ENCODE measurements at places on chromosomes 11 and 22. TPM values are rescaled to one million over a fixed set of nuclear protein-coding genes. Genes with fewer than 3 reads are reported as not detected.

- DNase-seq: no peak
These were observed 19.4 kb downstream of the RPS6KA4 start for GRCh38 chr11:64378335-64378880.

DNA sequence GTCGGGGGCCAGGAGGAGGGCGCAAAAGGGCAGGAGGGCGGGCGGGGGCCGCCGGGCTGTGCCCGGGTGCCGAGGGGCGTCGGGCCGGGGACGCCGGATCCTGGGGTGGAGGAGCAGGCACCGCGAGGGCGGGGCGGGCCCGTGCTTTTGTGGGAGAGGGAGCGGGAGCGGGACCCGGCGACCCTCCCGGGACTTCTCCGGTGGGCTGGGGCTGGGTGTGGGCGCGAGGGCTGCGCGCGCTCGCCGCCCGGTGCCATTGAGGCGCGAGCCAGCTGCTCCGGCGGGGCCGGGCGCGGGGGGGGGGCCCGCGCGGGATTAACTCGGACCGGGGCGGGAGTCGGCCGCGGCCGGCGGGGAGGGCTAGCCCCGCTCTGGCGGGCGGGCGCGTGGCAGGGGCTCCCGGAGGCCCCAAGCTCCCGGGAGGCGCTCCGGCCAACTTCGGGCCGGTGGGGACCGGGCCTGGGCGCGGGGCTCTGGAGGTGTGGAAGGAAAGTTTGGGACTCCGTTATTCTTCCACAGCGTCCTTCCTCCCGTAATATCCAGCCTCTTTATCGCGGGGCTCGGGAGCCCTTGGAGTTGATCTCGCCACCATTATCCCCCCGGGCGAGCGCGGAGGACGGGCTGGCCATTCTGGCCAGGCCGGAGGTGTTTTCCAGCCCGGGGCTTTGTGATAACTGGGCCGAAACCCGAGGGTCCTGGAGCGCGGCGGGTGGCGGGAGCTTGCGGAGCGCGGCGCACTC, 936 bp downstream of the CECR2 start:
- DNase-seq: no peak

DNA sequence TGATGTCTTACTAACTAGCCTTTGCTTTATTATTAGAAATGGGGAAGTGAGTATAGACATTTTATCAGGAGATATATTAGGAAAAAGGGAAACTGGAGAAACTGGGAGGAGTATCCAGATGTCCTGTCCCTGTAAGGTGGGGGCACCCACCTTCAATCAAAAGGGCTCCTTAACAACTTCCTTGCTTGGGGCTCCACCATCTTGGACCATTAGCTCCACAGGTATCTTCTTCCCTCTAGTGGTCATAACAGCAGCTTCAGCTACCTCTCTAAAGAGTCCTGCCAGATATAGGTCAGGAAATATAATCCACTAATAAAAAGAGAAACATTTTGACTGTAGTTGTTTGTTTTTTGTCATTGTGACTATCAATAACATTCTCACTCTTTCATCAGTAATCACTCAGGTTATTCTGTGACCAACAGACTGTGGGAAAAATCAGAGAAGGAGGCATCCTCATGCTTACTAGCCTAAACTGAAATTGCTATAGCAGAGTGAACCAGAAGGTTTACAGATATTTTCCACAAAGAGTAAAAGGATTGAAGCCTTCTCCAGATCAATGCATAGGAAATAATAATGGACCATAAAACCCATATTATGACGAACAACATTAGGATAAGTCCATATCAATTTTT, 10.4 kb downstream of the OR51B4 start:
- no peak for DNase-seq

GRCh38 chr11:44990665-44991064, 40.0 kb upstream of the TP53I11 start:
- no peak for DNase-seq

GRCh38 chr22:39625569-39626537, 55.3 kb downstream of the CACNA1I start:
- no peak for DNase-seq

- DNase-seq: no peak
These were observed 6.2 kb downstream of the TANGO2 start for GRCh38 chr22:20026996-20027601.

GRCh38 chr11:7591987-7592386, 78.2 kb downstream of the PPFIBP2 start:
- DNase-seq: no peak

DNA sequence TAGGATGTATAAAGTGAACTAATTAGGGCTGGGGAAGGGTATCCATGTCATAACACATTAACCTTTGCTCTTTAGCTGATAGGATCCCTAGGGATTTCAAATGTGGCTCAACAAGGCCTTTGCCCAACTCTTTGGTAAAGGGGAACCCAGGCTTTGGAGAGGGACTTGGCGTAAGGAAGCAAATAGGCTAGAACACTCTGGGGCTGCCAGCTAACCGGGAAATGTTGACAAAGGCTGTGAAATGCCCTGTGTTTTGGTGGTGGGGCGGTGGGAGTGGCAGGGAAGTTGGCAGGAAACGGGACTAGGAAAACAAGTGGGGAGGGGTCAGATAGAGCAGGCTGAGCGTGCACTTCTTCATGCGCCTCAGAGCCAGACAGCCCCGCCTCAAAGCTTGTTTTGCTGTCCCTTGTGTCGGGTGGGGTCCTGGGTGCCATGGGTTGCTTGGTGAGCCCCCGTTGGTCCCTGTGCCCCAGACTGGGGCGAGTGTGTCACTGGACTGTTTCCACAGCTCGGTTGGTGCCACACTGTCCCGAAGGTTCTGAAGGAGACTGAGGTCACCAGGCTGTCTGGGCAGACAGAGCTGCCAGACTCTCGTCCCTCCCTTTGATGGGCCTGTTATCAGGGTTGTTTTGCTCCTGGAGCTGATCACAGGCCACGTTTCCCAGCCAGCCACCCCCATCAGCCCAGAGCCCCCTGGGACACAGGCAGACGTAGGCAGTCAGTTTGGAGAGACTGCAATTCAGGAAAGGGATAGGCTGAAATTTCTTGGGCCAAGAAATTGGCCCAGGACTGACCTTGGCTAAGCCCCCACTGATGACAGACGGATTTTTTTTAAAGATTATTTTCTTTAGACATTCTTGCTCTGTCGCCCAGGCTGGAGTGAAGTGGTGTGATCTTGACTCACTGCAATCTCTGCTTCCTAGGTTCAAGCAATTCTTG, 19.6 kb downstream of the KCTD21 start:
- DNase-seq: no peak

GRCh38 chr11:1129611-1130160, 28.1 kb upstream of the MUC5AC start:
- no peak for DNase-seq

DNA sequence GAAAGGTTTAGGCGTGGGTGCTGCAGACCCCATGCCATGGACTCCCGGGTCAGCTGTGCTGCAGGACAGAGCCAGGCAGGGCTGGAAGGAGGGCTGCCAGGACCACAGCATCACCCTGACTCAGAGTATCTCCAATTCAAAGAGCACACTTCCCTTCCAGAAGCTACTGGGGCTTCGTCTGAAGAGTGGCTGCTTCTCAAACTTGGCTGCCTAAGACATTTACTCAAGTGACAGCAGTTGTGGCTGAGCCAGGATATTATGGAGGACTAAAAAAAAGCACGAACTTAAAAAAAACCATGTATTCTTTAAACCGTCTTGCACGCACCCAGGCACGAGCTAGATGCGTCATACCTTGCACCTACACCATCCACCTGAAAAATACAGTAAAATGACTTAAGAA, 13.0 kb upstream of the BID start:
- no peak for DNase-seq

DNA sequence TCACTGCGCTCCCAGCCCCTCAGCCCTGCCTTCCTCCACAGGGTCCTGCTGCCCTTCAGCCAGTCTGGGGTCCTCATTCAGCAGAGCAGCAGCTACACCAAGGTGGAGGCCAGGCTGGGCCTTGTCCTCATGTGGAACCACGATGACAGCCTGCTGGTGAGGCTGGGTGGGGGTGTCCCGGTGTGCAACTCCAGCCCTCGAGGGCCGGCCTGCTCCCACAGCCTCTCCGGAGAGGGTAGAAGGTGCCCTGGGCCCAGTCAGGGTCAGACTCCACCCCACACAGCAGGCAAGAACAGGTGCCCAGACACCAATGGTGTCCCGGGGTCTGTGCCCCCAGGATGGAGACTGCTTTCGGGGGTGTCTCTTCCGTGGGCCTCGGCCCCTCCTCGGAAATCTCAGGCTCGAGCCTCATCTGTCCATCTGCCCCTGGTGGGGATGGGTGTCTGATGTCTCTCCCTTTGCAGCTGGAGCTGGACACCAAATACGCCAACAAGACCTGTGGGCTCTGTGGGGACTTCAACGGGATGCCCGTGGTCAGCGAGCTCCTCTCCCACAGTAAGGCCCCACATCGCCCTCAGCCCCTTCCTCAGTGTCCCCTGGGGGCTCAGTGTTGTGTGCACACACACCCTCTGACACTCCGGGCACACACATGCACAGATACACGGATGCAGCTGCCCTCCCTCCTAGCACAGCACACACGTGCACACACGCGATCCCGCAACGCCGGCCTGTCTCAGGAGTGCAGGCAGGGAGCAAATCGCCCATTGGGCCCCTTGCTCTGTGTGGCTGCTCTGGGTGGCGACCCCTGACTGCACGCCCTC, 4.9 kb downstream of the MUC5AC start:
- DNase-seq: no peak

DNA sequence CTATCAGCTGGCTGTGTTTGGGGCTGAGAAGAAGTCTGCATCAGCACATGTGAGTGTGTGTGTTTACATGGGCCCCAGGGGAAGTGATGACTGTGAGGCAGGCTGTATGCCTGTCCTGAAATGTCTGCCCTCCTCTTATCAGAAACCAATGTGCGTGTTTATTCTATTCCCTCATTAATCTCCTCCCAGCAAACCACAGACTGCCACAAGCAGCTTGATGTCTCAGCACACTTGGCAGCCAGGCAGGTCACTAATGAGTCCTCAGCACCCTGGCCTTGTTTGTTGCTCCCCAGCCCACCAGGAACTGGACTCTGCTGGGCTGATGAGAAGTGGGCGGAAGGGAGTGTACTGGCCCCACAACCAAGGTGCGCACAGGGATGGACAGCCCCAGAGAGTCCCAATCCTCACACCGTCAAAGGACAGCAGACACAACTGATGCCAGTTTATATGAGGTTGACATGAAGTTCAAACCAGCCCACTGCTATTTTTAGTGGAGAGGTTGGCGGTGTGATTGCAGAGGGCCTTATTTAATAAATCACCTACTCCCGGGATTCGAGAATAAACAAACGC, 225.8 kb downstream of the ETS1 start:
- DNase-seq: no peak

DNA sequence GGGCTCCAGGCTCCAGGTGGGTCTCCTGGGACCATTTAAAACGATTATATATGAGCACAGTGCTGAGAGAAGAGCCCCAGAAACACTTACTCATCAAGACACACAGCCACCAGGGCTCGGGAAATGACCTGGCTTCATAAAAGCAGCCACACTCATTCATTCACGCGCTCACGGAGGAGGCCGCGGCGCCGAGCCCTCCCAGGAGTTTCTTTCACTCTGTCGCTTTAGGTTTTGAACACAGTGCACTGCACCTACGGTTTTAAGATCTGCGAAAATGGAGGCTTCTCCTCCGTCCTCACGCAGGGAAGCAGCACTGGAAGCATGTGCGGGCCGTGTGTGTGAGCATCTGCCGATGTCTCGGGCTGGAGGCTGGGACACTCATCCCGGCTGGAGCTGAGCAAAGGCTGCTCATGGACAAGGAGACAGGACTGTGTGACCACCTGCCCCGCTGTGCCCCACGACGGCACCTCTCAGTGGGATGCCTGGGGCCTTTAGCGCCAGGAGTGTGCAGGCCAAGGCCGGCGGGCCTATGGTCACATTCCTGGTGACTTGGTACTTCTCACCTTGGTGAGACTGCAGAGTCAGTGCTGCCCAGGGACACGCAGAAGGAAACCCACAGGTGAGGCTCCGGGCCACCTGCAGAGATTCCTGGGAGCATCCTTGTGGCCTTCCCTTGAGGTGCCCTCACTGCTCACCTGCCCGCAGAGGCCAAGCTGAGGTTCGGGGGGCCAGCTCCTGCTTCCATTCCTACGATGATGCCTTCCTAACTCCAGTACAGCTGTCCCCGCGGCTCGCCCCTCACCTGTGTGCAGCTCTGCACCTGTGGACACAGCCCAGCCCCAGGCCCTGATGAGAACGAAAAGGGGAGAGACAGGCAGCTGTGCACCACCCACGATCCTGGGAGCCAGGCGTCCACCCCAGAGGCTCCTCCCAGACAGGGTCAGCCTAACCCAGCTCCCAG, 872.0 kb downstream of the BRD1 start:
- no peak for DNase-seq

DNA sequence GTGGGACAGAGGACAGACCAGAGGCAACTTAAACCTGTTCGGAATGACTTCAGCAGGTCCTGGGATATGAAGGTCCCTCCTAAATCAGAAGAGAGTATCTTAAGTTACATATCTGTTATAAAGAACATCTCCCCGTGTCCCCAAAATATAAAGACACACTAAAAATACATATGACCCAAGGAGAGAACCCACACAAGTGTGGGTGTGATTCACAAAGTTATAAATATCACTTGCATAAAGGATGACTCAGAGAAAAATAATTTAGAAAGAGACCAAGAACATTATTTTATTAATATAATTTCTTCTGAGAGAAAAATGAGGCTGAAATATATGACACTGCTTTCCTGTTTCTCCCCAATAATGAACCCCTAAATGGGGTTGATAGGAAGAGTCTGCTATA, 14.2 kb downstream of the OR5B21 start:
- no peak for DNase-seq

DNA sequence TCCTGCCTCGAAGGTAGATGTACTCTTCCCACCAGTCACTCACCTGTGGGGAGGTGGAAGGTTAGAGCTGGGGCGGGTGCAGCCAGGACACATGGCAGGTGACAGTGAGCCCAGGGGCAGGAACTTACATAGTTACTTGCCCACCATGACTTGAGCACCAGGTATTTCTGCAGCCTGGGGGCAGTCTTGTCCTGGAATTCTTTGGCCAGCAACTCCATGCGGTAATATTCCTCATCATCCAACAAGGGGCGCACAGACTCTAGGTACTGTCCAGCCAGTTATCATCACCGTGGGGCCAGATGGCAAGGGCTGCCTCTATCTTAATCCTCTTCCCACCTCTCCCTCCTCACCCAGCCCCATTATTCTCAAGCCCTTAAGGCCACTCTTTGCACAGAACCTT, 2.2 kb downstream of the CPT1B start:
- no peak for DNase-seq

GRCh38 chr11:131070365-131070764, 154.1 kb upstream of the SNX19 start:
- DNase-seq: no peak

DNA sequence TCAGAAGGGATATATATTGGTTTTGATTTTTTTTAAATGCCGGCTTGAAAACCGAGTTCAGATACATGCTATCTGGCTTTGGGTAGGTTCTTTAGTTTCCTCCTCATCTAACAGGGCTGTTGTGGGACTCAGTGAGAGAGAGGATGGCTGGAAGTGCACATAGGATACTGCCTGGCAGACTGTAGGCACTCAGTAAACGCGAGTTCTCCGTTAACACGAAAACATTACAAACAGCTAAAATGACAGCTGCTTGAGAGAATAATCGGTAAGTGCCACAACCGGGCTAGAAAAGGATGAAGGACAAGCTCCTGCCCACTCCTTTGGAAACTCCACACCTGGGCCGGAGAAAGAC, 369 bp downstream of the XRRA1 start:
- no peak for DNase-seq

HOATZ gene
- total RNA-seq: not detected

RTN4R gene
- total RNA-seq: 5.1 TPM

FGF4 gene
- not detected for total RNA-seq

MB gene
- not detected for total RNA-seq

APOL3 gene
- 231 TPM for total RNA-seq

BTG4 gene
- not detected for total RNA-seq

GRK3 gene
- total RNA-seq: 8.5 TPM

OR2D2 gene
- total RNA-seq: not detected

CRYBB3 gene
- total RNA-seq: not detected

YAP1 gene
- total RNA-seq: not detected

MS4A15 gene
- total RNA-seq: not detected
